ENCODE measurements at places on chromosomes 7 and 10.
A peak's percentile ranks its signal among the peaks of the same experiment; 100 is the strongest.

- no peaks in the 10 kb centered on the region for H3K4me1 ChIP-seq
- no peak overlapping the region for H3K27ac ChIP-seq
- no peak overlapping the region for H3K4me3 ChIP-seq
- peak; percentile 23 for DNase-seq
Measured at GRCh38 chr10:53899463-53900160, 901.4 kb downstream of the PCDH15 start.

DNA sequence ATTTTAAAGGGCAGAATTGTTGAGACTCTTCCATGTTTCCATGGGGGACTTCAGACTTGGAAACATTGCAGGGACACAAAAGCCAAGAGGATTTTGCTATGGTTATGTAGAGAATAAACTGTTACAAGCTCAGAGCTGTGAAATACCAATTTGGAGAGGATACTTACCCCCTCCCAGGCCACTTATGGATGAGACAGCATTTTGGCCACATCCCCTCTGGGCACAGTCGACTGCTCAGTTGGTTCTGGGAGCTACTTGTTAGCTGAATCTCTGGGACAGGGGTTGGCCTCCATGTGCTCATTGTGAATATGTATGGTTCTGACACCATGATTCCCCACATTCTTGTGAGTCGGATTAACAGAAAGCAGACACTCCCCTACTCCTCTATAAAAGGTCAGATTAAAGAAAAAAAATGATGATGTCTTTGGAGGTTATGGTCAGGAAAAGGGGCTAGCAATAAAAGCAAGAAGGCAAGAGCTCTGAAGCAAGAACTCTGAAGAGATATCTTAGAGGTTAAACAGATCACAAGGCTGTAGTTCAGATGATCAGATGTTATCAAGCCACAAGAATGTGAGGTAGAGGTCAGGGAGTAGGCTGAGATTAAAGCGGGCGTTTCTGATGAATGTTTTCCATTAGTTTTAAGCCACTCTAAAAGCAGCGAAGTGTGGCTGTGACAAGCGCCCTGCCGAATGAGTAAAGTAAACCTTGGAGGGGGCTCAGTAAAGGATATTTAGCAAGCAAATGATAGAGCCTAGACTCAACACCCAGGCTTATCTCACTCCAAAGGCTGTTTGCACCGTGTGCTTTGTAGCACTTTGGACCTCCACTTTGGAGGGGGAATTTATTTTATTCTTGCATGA lies 17.2 kb downstream of the STAMBPL1 start:
- no peak overlapping the region for H3K4me3 ChIP-seq
- DNase-seq: peak; percentile 90
- peaks cover 16% of the 10 kb centered on the region for H3K4me1 ChIP-seq
- H3K27ac ChIP-seq: peak overlapping the region; percentile 74
- no peaks in the 10 kb centered on the region for H3K27me3 ChIP-seq

GRCh38 chr10:15060638-15061037 lies 16.9 kb downstream of the OLAH start:
- no peaks in the 10 kb centered on the region for H3K4me1 ChIP-seq
- no peak for DNase-seq
- no peak overlapping the region for H3K27ac ChIP-seq
- no peaks in the 10 kb centered on the region for H3K36me3 ChIP-seq

DNA sequence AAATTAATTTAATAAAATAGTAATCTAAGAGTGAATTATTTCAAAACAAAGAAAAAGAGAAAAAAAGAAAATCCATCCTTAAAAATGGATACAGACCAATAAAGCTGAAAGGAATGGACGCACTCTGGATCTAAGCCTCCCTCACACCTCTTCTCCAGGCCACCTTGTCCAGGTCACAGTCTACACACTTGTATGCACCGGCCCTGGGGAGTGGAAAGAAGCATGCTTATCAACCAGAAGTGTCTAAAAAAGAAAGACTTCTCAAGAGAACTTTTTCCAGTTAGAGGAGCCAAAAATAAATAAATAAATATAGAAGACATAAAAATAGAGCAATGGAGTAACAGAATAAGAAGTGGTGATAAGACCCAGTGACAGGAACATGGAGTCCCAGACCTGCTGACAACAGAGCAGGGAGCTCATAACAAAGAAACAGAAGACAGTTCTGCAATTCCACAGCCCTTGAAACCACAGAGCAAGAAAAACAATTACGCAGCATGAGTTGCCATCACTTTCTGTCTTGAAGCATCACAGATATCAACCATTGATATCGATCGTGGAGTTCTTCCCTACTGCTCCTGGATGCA lies 311.7 kb upstream of the NFE2L3 start:
- H3K4me3 ChIP-seq: no peak overlapping the region
- DNase-seq: no peak
- H3K36me3 ChIP-seq: no peaks in the 10 kb centered on the region
- no peaks in the 10 kb centered on the region for H3K27me3 ChIP-seq

GRCh38 chr10:106955133-106955532 lies 209.4 kb downstream of the SORCS1 start:
- no peaks in the 10 kb centered on the region for H3K36me3 ChIP-seq
- no peak overlapping the region for H3K27ac ChIP-seq
- H3K27me3 ChIP-seq: peaks cover 4% of the 10 kb centered on the region
- no peaks in the 10 kb centered on the region for H3K4me1 ChIP-seq
- no peak for DNase-seq

GRCh38 chr10:74371696-74372095 lies 220.7 kb downstream of the ADK start:
- H3K4me3 ChIP-seq: no peak overlapping the region
- H3K36me3 ChIP-seq: no peaks in the 10 kb centered on the region
- no peak overlapping the region for H3K27ac ChIP-seq
- H3K27me3 ChIP-seq: no peaks in the 10 kb centered on the region
- no peaks in the 10 kb centered on the region for H3K4me1 ChIP-seq

DNA sequence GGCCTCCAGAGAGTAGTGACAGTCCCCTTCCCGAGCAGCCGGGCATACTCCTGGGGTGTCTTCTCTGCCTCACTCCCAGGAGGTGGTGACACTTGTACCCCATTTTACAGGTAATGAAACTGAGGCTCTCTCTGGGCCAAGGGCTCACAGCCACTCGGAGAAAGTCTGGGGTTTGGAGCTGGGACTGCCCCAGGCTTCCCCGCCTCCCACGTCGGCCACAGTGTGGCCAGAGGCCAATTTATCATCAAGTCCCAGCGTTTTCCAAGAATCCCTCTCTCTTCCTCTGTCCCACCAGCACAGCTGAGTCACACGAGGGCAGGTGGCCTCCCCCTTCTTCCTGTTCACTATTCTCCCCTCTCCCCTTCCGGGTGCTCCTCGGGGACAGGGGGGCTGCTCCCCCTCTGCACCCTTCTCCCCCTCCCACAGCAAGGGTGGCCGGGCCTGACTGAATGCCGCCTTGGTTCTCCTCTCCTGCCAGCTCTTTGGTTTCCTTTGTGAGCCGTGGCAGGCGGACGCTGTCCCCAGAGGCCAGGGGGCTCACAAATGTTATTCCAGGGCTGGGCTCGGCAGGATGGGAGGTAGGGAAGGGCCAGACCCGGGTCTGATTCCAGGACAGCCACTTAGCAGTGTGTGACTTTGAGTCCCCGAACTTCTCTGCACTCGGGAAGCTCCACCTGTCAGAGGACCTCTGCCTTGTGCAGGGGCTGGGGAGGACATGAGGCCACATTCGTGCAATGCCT lies 17.7 kb downstream of the CLIP2 start:
- H3K27me3 ChIP-seq: no peaks in the 10 kb centered on the region
- H3K4me1 ChIP-seq: peaks cover 34% of the 10 kb centered on the region
- peaks cover 4% of the 10 kb centered on the region for H3K36me3 ChIP-seq
- peak; percentile 88 for DNase-seq

DNA sequence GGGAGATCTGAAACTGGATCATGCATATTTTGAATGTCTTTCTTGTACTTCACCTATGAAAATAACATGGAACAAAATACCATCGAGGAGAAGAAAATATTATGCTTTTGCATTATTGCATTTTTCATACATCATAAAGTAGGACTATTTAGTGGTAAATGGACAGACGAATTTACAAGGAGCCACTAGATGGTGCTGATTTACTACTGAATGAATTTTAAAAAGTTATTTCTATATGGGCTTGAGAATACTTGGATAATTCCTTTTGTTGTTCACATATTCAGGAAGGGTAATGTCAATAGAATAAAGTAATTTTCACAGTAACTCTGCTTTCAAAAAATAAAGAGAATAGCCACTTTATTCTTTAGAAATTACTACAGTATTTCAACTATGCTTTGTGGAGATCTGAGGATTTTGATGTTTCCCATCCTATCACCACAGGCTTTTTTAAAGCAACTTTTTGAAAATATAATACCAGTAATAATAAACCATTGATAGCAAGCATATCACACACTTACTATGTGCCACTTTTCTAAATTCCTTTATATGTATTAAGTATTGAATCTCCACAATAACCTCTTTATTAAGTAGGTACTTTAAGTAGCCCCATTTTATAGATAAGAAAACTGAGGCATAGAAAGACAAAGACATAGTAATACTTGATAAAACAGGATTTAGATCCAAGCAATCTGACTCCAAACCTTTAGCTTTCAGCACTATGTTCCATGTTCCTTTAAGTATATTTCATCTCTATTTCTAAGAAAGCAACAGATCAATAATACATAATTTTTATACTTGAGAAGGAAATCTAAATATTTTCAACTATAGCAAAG lies 38.6 kb downstream of the NEBL start:
- H3K4me3 ChIP-seq: no peak overlapping the region
- H3K27ac ChIP-seq: no peak overlapping the region
- DNase-seq: peak; percentile 61
- no peaks in the 10 kb centered on the region for H3K36me3 ChIP-seq

- H3K4me3 ChIP-seq: no peak overlapping the region
- no peaks in the 10 kb centered on the region for H3K36me3 ChIP-seq
- no peak for DNase-seq
- H3K27ac ChIP-seq: no peak overlapping the region
- H3K4me1 ChIP-seq: peaks cover under 1% of the 10 kb centered on the region
Measured at GRCh38 chr10:124347956-124348355, 70.8 kb downstream of the OAT start.

- no peaks in the 10 kb centered on the region for H3K36me3 ChIP-seq
- no peak for DNase-seq
- no peaks in the 10 kb centered on the region for H3K27me3 ChIP-seq
- no peak overlapping the region for H3K4me3 ChIP-seq
Measured at GRCh38 chr10:77351386-77351785, 286.2 kb downstream of the KCNMA1 start.

DNA sequence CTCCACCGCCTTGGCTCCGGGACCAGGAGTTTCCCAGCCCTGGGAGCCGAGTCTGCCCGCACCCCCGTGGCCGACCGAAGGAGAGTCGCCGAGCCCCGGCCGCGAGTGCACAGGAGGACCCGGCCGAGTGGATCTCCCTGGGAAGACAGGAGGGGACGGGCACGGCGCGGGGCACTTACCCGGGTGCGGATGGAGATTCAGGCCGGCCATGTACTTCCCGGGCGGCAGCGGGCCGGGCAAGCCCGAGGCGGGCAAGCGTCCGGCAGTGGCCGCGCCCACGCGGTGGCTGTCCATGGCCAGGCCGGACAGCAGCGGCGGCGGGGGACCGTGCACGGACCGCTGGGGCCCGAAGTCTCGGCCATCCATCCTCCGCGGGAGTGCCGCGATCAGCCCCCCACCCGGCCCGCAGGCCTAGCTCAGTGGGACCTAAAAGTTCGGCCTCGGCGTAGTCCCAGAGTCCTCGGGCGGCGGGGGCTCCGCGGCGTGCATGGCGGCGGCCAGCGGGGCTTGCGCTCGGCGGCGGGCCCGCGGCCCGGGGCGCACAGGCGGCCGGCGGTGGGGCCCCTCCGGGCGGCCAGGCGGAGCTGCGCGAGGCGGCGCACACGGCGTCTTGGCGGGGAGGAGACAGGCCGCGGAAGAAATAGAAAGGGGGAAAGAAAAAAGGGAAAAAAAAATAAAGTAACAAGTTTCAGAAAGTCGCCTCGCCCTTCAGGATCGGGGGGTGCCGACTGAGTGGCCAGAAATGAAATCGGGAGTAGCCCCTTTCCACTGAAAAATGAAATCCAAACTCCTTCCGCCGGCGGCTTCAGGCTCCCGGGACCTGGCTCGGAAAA lies 2.5 kb downstream of the TNRC18 start:
- DNase-seq: no peak
- H3K36me3 ChIP-seq: peaks cover 10% of the 10 kb centered on the region
- H3K27me3 ChIP-seq: no peaks in the 10 kb centered on the region
- peak overlapping the region; percentile 97 for H3K27ac ChIP-seq

GRCh38 chr7:133320891-133321290 lies 68.0 kb downstream of the EXOC4 start:
- H3K27ac ChIP-seq: no peak overlapping the region
- H3K4me3 ChIP-seq: no peak overlapping the region
- DNase-seq: no peak
- no peaks in the 10 kb centered on the region for H3K27me3 ChIP-seq
- H3K4me1 ChIP-seq: no peaks in the 10 kb centered on the region
- H3K36me3 ChIP-seq: no peaks in the 10 kb centered on the region
